ENCODE measurements at places on chromosomes 12 and 14.

DNA sequence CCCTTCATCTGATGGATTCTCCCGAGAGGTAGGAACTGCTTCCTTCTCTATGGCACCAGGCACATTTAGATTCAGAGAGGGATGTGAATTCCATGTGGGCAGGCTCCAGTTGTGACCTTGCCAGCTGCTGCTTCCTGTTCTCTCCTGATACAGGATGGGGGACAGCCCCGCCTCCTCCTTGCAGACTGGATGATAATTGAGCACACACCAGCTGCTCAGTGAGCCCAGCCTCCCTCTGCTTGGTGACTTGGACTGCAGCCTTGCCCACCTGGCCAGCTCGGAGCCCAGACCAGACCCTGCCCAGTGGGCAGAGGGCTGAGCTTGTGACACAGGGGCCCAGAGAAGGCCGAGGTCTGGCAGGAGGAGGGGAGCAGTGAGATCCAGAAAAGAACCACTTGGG lies 90.2 kb downstream of the CALM1 start:
- DNase-seq, result no peak

GRCh38 chr12:50520416-50521207 lies 15.8 kb downstream of the DIP2B start:
- DNase-seq, result no peak

GRCh38 chr12:103841690-103842584 lies 903 bp upstream of the NT5DC3 start:
- DNase-seq, result peak; percentile 11

GRCh38 chr12:19464192-19464580 lies 24.9 kb downstream of the AEBP2 start:
- DNase-seq, result no peak

GRCh38 chr12:127680516-127680915 lies 586.5 kb upstream of the TMEM132C start:
- DNase-seq, result no peak

- no peak for DNase-seq
Observed at GRCh38 chr14:93592786-93593185, 162.0 kb downstream of the UNC79 start.

- DNase-seq, result no peak
Observed at GRCh38 chr12:110253176-110253575, 27.9 kb upstream of the ATP2A2 start.

DNA sequence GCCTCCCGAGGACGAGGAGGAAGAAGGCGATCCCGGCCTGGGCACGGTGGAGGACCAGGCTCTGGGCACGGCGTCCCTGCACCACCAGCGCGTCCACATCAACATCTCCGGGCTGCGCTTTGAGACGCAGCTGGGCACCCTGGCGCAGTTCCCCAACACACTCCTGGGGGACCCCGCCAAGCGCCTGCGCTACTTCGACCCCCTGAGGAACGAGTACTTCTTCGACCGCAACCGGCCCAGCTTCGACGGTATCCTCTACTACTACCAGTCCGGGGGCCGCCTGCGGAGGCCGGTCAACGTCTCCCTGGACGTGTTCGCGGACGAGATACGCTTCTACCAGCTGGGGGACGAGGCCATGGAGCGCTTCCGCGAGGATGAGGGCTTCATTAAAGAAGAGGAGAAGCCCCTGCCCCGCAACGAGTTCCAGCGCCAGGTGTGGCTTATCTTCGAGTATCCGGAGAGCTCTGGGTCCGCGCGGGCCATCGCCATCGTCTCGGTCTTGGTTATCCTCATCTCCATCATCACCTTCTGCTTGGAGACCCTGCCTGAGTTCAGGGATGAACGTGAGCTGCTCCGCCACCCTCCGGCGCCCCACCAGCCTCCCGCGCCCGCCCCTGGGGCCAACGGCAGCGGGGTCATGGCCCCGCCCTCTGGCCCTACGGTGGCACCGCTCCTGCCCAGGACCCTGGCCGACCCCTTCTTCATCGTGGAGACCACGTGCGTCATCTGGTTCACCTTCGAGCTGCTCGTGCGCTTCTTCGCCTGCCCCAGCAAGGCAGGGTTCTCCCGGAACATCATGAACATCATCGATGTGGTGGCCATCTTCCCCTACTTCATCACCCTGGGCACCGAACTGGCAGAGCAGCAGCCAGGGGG lies 979 bp downstream of the KCNA5 start:
- DNase-seq, result no peak

DNA sequence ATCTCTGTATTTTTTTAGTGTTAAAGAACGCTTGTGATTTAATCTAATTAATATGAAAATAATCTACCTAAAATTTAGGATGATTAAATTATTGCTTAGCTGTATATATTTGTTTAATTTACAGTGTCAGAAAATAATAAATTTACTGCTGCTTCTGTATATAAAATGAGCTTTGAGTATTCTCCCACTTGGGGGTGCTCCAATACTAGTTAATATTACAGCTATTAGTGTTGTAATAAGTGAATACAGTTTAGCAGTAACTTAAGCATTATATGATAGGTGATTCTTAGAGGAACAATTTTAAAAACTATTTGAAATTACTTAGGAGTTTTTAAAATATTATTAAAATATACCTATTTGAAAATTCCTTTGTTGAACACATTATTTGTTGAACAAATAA lies 62.2 kb downstream of the PAPOLA start:
- no peak for DNase-seq

- DNase-seq, result no peak
Observed at GRCh38 chr12:98456576-98457573, 58.5 kb upstream of the TMPO start.

DNA sequence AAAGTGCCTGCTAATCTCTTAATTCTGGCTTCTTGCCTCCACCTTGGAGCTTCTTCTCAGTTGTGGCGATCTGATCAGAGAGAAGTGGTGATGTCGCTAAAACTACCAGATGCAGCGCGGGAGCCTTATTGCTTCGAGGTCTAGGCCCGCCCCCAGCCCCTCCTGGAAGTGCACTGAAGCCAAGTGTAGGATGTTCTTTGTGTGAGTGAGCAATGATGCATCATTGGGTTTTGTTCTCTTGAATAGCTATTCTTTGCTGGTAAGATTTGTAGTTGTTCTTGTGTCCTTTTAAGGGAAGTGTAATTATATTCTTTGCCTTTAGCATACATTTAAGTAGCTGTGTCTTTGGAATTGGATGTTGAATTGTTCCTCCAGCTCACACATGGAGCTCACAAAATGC lies 35.8 kb downstream of the MTHFD1 start:
- no peak for DNase-seq

- DNase-seq, result no peak
Observed at GRCh38 chr14:91324606-91325575, 80.4 kb upstream of the GPR68 start.

DNA sequence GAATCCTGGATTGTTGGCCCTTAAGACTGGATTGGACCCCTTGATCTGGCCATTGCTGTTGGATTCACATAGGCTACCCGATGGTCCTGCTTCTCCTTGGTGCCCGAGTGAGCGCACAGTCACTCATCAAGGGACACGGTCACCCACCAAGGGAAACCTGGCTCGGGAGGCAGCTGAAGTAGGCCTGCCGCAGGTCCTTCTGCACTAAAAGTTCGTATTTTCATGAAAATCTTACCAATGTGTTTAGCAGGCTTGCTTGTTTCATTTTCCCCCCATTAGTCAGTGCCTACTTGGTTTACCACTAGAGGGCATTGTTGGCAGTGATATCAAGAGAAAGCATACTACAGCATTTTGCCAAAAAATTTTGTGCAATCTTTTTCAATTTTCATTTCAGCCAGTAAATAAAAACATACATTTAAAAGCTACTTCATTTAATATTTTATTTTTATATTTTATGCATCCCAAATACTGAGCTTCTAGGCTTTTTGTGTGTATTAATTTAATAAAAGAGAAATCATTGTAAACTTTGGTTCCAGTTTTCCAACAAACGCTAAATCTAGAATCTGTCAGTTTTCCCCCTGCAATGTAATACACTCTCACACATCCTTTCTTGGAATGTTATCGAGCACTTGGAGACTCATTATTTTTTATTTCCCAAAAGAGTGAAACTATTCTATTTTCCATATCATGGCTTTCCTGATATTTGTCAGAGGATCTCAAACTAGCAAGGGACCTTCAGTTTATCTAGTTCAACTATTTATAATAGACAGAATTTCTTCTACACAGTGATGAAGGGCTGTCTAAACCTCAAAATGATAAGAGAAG lies 116.7 kb downstream of the LMNTD1 start:
- no peak for DNase-seq

DNA sequence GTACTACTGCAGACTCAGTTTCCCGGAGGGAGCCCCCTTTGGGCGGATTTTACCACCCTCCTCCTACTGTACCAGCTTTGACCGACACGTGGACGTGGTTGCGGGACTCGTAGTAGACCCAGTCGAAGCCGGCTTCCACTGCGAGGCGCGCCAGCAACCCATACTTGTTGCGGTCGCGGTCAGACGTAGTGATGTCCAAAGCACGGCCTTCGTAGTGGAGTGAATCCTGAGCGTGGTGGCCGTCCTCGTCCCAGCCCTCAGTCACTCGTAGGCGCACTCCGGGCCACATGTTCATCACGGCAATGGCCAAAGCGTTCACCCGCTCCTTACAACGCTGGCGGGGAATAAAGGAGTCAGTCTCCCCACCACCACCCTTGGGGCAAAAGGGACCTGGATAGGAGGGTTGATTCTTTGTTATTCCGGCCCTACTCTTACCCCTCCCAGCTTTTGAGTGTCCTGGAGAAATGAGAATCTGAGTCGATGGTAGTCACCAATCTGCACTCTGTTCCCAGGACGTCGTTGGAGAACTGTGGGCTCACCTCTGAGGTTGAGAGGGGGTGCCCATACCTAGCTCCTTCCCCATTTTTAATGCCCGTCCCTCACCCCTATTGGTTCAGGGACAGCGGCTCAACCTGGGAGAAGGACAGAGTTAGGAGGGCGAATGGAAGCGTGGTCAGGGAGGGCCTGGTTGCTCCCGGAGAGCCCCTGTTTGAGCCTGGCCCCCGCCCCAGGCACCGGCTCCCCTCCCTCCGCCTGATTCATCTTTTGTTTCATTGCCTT lies 3.4 kb downstream of the DHH start:
- DNase-seq, result no peak
